ENCODE measurements at places on chromosomes 3 and 15.

DNA sequence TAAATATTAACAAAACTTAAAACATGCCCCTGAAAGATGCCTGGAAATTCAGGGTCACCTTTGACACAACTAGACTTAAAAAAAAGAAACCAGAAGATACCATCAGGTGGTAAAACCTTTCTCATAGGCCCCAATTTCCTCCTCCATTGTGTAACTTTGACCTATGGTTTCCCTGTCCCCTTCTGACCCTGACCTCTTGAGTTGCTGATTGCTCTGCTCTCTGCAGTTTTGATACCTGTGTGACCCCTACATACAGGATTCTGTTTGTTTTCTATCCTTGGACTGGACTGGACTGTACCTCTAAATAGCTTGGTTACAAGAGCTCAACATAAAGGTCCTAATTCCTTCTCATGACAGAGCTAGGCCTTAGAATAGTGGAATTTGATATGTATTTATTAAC lies 220.6 kb downstream of the ZIC4 start:
- DNase-seq = no peak

- DNase-seq = no peak
Observed at GRCh38 chr3:124837730-124838186, 49.4 kb downstream of the ITGB5 start.

- no peak for DNase-seq
Observed at GRCh38 chr15:51696566-51696965, 15.3 kb downstream of the SCG3 start.

GRCh38 chr3:66402596-66403290 lies 98.1 kb downstream of the LRIG1 start:
- no peak for DNase-seq

GRCh38 chr15:34039790-34040113 lies 748 bp upstream of the AVEN start:
- DNase-seq = no peak

DNA sequence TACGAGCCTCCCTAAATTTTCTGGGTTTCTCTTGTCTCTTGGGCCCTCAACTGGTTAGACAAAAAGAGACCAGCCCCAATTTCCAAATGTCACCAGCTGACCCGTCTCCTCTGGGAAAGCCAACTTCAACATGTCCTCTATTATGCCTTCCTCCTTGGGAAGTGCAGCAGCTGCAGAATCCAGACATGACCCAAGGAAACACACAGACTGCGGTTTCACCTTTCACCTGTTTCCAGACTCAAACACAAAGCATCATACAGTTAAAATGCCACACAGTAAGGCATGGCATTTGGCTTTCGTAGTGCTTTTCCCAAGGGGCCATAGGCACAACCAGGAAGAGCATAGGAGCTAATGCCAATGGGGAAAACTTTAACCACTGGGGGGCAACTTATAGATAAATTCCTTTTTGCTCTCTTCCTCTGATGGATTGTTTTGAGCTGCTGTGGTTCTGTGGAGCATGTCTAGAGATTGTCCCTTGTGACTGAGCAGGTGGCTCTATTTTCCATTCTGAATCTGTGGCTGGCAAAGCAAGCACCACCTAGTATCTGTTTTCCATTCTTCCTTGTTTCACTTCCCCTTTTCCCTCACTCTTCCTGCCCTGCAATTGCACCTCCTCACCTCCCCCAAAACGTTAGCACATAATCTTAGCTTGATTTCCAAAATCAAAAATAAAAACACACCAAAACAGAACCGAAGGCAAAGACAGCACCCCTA lies 49.3 kb downstream of the HHLA2 start:
- no peak for DNase-seq

DNA sequence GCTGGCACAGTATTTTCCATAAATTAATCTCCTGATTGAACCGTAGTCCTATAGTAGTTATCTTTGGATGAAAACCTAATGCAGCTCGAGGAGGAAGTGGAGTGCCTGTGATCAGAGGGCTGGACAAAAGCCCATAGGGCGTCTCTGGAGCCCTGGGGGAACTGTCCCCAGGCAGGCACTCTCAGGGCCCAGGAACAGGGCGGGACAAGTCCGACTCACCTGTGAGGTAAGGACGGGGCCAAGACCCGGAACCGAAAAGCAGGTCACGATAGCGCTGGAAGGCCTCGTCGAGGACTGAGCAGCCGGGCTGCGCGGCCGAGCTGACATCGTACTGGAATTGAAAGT lies 341 bp downstream of the HEXA start:
- DNase-seq = no peak

DNA sequence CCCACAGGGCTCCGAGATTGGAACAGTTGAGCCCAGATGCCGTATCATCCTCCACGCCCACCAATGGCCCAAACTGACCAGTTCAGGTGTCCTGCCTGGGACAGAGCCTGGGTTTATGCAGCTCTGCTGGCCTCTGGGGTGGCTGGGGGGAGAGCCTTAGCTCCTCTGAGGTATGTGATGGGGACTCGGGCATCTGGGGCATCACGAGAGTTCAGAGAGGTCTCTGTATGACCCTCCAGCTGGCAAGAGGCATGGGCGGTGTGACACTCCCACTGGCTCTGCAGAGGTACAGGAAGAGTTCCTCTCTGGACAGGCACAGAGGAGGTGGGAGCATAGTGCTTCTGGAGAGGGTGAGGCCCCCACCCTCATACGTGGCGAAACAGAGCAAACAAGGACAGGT lies 26.6 kb upstream of the DUSP7 start:
- no peak for DNase-seq

DNA sequence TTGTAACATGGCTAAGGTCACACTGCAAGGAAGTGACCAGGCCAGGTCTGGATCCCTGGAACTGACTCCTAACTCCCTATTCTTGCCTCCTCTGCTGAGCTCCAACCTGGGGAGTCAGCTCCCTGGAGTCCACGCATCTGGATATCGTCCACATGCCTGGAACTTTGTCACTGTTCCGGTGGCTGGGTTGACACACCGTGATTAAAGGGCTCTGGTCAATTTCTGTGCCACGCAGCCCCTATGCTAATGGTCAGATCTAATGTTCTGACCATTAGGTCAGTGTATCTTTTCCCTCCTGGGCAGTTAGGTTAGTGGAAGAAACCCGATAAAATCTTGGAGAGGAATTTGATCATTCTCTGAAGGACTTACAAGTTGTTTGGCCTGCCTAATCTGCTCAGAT lies 1.6 kb upstream of the TPM1 start:
- DNase-seq = no peak

DNA sequence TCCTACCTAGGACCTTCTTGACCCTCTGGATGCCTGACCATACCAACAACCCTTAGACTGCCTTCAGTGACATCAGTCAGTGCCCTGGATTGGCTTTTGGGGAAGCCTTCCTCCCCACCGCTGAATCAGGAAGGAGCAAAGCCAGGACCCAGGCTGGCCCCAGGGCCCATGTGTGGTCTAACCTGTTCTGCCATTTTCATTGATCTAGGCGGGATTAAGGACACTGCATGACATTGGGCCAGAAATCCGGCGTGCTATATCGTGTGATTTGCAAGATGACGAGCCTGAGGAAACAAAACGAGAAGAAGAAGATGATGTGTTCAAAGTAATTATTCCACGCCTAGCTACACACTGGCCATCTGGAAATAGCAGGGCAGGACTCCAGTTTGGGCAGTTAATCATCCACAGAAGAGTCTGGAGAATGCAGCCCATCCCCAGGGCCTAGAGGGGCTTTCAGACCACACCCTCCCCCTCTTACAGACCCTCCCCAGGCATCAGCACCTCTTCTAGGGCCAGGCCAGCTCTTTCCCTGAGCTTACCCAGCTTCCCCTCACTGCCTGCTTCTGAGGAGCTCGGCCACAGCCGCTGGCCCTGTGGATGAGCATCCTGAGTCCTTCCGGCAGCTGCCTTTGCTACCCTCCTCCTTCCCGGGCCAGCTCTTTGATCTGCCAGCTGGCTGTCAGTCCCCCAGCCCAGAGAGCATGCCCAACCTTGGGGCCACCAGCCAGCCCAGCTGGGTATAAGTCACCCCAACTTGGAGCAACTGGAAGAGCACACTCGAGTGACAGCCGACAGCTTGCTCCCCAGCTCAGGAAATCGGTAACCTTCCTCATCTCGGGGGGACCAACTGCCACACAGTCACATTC lies 45.9 kb downstream of the CHDH start:
- DNase-seq = no peak

- DNase-seq = no peak
Observed at GRCh38 chr15:60605879-60606307, 127.0 kb upstream of the ICE2 start.

GRCh38 chr15:75570126-75570845 lies 8.8 kb downstream of the PTPN9 start:
- no peak for DNase-seq

GRCh38 chr3:14128724-14129123 lies 3.9 kb downstream of the TMEM43 start:
- DNase-seq = no peak

DNA sequence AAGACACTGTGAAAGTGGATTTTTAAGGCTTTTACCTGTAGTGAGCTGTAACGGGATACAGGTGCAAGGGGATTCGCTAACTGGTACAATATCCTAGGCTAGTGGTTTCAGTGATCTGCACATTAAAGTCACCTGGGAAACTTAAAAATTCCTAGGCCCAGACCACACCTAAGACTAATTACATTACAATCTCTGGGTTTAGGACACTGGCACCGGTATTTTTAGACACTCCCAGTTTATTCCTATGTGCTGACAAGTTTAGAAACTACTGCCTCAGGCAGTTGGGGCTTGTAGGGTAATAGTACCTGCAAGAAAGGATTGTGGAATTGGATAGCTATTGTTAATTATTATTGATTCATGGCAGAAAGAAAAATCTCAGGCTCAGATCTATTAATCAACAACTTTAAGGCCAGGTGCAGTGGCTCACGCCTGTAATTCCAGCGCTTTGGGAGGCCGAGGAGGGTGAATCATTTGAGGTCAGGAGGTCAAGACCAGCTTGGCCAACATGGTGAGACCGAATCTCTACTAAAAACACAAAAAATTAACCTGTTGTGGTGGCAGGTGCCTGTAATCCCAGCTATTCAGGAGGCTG lies 50.4 kb upstream of the CASR start:
- no peak for DNase-seq

GRCh38 chr3:169228522-169228921 lies 435.0 kb downstream of the MECOM start:
- no peak for DNase-seq

GRCh38 chr3:120093119-120093910 lies 932 bp downstream of the GSK3B start:
- peak; percentile 9 for DNase-seq

GRCh38 chr3:190024912-190025311 lies 95.8 kb downstream of the P3H2 start:
- no peak for DNase-seq

DNA sequence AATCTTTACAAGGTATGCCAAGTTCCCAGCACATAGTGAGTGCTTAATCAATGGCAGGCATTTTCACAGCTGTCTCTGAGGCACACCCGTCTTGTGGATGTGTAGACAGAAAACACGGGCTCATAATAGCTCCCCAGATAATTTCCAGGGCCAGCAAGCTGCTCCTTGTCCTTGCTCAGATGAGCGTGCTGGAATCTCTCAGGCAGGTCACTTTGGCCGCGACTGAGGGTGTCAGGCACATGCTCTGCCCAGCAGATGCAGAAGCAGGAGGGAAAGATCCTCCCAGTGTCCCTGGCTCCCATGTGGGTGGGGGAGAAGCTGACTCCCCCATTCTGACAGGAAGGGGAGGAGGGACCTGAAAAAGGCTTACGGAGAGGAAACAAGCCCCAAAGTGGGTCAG lies 35.6 kb upstream of the SLC6A1 start:
- DNase-seq = no peak
